ENCODE measurements at places on chromosomes 1 and 21.

GRCh38 chr1:54456921-54457529 is 50.8 kb upstream of the SSBP3 start:
- no peak for DNase-seq

DNA sequence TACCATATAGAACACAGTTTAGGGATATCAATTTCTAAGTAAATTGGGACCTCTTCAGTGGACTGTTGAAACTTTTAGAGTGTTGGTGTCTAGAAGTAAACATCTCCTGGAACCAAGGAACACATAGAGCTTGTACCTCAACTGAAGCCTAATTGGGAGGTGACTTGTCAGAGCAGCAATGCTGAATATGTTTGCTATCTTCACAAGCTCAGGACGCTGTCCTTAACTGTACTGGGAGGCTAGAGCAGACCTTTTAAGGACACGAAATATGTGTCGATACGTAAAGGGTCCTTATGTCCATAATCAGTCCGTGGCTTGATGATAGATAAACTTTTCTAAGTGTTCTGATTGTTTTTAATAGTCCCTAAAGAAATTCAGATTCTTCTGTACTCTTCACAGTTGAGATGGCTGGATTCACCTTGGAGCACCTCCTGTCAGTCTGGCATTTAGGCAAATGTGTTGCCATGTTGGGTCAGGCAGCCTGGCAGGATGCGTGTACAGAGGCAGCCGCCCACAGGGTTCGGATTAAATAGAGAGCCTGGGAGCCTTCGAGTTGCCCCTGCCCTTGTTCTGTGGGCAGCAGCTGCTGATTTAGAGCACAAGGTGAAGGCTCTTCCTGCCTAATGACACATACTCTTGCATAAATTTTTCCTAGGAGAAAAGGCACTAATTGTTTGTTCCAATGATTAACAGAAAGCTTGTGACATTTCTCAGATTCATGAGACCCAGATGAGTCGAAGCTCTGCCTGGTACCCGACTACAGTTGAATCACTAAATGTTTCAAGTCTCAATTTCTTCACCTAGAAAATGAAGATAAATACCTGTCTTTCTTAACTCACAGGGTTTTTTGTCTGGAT is 3.6 kb downstream of the ACTN2 start:
- no peak for DNase-seq

GRCh38 chr1:206469411-206469932 is 804 bp upstream of the IKBKE start:
- no peak for DNase-seq

- no peak for DNase-seq
Observed at GRCh38 chr1:201713086-201713810, 115.7 kb upstream of the IPO9 start.

DNA sequence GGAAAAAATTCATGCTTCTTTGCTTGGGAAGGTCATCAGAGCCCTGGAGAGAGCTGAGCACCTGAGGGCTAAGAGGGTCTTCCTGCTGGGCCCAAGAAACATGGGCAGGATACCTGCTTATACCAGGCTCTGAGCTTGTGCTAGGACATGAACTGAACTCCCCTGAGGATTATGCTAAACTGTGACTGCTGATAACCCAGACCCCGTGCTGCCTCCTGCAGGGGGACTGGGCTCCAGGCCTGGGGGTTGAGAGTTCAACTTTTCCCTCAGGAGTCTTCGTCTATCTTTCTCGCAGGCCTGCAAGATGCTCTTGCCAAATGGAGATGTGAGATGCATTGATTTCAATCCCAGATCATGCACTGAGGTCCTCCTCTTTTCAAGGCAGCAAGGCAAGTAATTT is 368.5 kb downstream of the HHAT start:
- no peak for DNase-seq

- no peak for DNase-seq
Observed at GRCh38 chr1:203643213-203644045, 16.8 kb downstream of the ATP2B4 start.

DNA sequence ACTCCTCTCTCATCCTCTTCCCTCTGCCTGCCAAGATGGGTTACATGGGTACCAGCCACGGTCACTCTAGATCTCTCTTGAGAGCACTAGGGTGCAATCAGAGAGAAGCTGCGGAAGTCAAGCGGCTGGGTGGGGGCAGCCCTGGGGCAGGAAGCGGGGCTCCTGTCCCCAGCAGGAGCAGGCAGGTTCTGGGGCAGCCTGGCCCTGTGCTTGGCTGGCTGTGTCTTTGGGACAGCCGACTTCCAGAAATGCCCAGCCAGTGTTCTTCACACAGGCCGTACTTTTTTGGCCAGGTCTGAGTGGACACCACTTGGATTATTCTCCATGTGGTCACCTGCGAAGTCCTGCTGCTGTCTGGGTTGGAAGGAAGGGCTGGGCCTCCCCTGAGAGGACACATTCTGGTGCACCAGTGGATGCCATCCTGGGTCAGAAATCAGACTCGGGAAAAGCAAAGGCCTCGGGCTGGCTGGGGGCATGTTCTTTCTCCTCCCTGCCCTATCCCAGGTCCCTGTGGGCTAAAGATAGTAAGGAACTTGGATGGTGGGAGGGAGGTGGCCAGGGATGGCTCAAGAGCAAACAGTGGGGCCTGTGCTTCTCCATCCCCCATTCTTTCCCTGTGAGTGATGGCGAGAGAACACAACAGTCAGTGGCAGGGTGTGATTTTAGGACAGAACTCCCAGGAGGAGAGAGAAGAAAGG is 93.7 kb downstream of the ITPKB start:
- no peak for DNase-seq

GRCh38 chr1:70487459-70487815 is 76.4 kb downstream of the CTH start:
- DNase-seq: no peak

DNA sequence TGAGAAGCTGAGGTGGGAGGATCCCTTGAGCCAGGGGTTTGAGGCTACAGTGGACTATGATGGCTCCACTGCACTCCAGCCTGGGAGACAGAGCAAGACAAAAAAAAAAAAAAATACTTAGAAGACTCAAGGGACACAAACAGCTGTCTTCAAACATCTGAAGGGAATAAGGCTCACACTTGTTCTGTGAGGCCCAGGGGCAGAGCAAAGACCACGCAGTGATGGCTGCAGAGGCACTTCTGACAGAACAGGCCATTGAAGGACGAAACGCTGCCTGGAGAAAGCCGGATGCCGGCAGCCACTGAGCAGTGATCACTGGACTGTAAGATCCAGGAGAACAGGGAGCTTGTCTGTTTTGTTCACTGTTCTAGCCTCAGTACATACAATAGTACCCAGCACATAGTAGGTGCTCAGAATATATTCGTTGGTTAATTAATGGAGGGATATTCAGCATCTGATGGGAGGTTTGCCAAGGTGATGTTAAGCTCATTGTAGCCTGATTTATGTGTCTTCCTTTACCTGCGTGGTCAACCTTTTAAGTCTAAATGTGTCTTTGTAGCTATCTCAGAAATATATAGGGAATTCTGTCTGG is 12.1 kb upstream of the NDC1 start:
- no peak for DNase-seq

DNA sequence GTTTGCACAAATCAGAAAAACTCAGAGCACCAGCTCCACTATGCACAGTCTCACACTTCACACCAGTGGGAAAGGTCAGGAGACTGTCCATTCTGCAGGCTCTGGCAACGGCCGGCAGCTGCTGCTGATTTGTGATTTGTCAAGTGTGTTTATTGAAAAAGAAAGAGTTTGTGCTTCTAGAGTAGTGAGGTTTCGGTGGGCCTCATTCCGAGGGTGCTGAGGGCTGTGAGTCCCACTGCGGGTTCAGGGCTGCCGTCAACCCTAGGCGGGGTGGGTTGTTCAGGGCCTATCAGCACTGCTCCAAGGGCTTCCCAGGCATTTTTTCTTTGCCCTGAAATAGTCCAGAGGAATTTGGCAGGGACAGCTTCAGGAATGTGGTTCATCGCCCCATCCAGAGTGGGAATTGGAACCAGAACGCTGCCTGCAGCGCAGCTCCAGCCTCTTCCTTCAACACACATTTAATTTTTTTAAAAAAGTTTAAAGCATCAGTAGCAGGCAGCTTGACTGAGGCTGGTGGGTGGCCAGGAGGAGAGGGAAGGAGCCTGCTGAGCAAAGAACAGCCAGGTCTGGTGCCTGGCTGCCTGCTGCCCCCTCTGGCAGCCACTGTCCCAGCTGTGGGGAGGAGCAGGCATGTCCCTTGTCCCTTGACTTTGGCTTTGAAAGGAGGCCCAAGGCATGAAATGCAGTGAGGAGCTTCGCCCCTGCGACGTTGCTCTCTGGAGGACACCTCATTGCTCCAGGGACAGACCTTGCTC is 19.7 kb downstream of the STUM start:
- no peak for DNase-seq

DNA sequence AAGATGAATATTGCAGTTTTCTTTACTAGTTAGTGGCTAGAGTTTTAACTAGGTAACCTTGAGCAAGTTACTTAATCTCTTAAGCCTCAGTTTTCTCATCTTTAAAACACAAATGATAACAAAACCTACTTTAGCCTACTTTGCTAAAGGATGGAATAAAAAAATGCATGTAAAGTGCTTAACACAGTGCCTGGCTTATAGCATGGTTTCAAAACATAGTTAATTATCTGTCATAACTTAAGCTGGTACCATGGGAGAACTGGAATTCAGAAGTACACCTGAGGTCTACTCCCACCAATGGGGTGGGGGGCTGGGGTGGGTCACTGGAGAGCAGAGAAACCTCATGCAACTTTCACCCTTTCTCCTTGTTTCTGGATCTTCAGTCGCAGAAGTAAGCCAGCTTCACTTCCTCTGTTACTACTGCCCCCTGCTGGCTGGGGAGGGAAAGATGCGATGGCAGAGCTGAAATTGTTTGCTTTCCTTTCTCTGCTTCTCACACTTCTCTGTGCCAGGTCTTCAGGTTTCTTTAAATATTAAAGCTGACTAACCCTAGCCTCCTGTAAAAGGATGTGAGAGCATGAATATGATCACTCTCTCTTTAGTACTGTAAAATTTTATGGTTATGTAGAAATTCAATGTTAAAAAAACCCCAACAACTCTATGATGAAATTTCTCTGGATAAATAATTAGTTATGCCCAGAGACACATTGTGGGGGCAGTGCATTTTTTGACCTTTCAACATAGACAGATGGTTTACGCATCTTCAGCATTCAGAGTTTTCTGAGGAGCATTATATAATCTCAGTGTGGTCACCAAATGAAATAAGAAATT is 324.2 kb downstream of the HLX start:
- no peak for DNase-seq

DNA sequence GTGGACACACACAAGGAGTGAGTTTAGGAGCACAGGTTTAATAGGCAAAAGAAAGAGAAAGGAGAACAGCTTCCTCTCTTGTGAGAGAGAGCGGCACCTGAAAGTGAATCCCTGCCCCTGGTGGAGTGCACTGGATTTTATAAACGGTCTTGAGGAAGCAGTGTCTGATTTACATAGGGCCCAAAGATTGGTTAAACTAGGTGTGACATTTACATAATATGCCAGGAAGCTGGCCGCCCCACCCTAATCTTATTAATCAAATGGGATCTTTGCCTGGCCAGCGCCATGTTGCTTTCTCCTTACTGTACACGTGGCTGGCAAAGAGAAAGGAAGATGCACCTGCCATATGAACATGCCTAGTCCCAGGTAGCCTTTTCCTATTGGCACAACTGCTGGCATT is 38.7 kb downstream of the CFH start:
- no peak for DNase-seq

DNA sequence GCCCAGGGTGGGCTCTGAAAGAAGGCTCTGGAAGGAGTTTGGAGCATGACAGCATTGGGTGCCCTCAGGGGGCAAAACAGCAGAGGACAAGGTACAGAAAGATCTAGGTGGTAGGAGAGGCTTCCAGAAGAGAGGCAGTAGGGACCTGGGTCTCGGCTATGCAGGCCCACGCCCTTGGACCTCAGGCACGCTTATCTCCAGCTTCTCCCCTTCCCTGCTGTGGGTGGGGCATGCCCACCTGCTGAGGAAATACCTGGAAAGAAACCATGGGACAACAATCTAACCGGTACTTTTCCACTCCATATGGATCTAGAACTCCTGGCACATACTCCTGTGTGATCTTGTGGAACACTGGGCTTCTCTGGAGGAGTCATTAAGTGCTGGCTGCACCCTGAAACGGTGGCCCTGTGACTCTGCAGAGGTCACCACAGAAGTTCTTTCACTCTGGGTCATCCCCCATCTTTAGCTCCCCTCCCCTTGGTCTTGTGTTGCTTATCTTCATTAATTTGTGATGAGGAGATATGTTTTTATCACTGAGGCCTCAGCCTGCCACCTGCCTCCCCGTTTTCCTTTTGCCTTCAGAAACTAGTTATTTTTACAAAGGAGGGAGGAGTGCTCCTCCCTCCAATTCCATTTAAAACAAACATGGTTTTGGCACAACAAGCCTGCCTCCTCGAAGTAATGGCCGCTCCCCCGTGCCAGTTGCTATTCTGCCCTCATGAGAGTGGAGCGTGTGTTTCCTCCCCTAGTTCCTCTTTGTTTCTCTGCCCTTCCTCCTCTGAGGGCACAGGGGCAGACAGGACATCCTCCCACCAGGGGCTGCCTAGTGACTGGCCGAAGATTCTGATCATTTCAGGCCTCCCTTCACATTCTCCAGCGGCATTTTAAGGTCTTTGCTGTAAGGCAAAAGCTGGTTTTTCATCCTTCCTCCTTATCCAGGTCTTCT is 78.0 kb upstream of the ATP5PO start:
- no peak for DNase-seq

GRCh38 chr1:67429011-67429527 is 1.1 kb downstream of the SERBP1 start:
- DNase-seq: no peak

- DNase-seq: no peak
Observed at GRCh38 chr1:32549616-32550015, 10.4 kb downstream of the ZBTB8A start.

- no peak for DNase-seq
Observed at GRCh38 chr1:14543191-14543840, 55.2 kb upstream of the KAZN start.

- no peak for DNase-seq
Observed at GRCh38 chr1:212774584-212774983, 17.0 kb downstream of the NSL1 start.

- DNase-seq: no peak
Observed at GRCh38 chr1:53737648-53738204, 1.2 kb downstream of the GLIS1 start.

DNA sequence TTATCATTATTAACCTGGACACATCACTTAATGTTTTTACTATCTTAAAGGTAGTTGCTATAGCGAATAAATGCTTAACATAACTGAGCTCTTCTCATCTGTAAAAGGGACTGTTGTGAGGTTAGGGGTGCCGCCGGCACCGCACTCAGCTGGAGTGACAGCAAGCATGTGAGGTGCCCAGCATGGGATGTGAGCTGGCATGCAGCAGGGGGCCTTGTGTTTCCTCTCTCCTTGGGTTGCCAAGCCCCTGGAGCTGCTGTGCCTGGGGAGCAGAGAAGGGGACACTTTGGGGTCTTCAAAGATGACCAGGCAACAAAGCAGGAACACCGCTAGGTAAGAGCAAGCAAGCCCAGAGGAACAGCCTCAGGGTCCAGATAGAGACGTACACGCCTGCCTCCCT is 2.1 kb upstream of the ZC3H12A start:
- DNase-seq: no peak

DNA sequence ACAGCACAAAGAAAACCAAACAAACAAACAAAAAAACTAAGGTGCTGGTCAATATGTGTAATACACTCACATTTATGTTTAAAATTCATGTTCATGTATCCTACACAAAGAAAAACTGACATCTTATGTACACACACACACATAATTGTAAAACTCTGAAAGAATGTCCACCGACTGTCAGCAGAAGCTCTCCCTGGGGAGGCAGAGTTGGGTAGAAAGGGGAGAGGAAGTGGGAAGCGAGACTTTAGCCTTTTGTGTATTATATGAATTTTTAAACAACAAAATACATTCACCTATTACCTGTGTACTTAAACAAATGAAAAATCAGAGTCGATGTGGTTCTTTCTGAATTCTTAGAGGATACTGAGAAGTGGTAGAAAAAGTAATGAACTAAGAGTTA is 88.3 kb downstream of the ABCA4 start:
- no peak for DNase-seq
